ENCODE measurements at places on chromosomes 5 and 9.

- peak; percentile 63 for DNase-seq
These were observed 1.4 kb upstream of the ENC1 start for GRCh38 chr5:74641735-74642542.

- DNase-seq: no peak
These were observed 5.6 kb upstream of the PPP2R2B start for GRCh38 chr5:146884066-146884626.

DNA sequence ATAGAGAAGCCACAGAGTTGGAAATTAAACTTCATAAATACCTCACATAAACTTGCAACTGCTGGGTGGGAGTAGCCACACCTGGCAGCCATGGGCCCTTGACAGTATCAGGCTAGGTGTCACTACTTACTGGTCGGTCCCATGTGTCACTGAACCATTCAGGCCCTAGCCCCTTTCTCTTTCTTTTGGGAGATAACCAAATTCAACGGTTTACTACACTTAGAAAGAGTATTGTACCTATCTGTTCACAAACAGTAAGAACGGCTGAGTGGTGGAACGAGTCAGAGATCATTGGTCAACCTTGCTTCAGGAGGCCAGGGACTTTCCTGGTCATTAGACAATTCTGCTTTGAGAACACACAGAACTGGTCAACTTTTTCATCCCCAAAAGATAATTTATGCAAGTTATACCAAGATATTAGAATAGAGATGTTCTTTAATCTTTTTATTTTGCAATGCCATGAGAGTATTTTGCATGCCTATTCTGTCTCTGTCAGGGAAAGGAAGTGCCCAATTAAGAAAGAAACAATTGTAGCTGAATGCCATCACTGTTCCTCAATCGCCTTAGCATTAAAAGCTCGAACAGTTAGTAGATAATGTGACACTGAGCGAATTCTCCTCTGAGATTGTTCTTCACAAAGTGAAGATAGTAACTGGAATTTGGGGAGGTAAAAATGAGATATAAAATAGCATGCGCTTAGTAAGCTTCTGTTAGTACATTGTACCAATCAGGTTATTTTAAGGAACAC lies 50.9 kb downstream of the GOLPH3 start:
- no peak for DNase-seq

GRCh38 chr5:82104872-82105271 lies 133.0 kb downstream of the ATG10 start:
- DNase-seq: no peak

DNA sequence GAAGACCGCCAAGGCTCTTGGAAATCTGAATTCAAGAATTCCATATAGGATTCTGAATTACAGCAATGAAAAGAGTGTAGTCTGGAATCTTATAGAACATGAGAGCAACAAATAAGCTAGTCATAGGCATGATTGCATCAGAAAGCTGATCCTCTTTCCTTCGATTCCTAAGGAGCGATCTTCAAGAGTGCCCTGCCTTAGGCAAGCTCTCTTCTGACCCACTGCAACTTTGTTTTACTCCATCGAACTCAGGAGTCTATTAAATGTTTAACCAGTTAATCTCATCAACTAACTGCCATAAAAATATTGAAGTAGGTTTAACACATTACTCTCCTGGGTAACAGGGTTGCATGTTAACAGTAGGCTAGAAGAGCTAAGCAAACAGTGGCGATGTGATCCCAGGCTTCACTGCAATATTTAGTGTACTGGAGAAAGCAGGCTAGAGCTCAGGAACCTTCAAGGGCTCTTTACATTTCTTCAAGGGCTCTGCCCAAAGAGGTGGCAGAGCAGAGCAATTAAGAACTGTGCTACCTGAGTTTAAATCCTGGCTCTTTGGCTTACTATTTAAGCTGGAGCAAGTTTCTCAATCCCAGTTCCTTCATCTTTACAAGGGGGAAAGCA lies 146.3 kb downstream of the RORB start:
- no peak for DNase-seq

GRCh38 chr5:132679717-132680380 lies 6.1 kb downstream of the IL4 start:
- DNase-seq: no peak

GRCh38 chr5:163978897-163979296 lies 473.5 kb downstream of the MAT2B start:
- no peak for DNase-seq

DNA sequence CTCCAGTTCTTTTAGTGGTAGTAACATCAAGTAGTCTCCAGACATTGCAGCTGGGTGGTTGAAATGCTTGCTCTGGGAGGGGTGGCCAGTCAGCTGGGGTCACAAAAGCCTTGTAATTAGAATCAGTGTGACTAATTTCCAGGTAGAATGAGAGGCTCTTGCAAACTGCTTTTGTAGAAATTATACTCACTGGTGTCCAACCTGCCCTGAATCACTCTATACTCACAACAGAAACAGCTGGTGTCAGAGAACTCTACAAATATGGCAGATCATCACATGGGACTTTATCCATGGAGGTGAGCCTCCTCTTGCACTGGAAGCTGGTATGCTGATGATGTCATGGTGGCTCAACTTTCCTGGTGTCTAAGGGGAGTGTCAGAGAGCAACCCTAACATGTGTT lies 71.3 kb downstream of the SH3TC2 start:
- DNase-seq: no peak

DNA sequence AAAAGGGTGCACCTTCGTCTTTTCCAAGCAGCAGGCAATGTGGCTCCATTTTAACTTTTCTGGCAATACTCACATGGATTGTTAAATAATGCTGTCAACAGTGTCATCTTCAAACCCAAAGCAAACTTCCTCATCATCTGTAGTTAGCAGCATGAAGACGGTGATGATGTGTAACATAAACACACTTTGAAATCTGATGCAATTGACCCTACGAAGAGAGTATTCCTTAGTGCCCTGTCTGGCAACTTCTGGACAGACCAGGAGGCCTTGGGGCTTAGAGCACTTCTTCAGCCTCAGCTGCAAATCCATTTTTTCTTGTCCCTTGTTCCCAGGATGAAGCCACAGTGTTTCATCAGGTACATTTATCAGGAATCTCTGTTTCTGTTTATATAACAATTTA lies 149.1 kb downstream of the GHR start:
- DNase-seq: no peak

DNA sequence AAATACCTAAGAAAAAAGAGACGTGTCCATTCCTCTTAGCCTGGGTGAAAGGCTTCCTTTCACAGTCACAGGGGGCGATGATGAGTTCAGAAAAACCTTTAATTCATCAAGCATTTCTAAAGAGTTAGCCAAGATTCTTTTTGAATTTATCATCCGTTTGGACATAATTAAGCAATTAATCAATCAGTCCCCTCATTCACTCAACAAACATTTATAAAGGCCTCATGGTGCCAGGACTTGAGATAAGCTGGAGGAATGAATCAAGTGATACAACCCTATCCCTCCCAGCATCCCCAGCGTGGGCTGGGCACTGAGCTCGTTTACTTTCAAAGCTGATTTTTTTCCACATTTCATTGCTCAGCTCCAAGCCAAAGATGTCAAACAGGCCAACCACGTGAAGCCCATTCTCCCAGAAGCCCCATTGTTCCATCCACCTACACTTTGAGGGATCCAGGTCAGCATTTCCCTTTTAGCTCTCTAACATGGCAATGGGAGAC lies 140.5 kb downstream of the SLIT3 start:
- DNase-seq: no peak

GRCh38 chr9:111040494-111040893 lies 2.2 kb upstream of the LPAR1 start:
- no peak for DNase-seq

- no peak for DNase-seq
These were observed 339.7 kb downstream of the NTRK2 start for GRCh38 chr9:85009251-85009650.

DNA sequence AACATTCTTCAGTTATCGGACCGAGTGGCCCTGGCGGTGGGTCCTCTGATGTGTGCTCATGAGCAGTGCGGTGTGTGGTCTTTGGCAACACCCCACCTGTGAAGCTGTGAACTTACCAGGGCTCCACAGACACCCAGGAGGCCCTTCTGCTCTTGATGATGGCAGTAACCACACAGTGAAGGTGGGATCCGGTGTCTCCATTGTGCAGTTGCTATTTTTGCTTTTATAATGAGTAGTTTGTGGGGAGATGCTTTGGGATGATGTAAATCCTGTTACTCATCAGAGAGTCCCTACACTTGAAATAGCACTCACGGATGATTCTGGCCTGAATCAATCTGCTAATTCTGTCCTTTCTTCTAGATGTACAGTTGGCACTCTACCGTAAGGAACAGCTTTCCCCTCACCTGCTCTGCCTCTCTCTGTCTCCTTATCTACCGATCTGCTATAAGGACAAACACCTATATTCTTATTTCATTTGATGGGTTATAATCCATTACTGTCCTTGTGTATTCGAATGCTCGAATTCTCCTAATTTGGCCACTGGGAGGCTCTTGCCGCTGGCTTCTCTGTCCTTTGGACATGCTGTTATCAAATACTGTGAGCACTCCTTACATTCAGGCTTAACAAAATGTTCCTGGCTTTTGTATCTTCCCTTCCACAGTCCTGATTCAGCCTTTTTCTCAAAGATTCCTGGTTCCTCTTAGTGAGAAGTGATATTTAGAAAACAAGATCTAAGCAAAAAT lies 20.2 kb downstream of the ATPSCKMT start:
- DNase-seq: peak; percentile 85

DNA sequence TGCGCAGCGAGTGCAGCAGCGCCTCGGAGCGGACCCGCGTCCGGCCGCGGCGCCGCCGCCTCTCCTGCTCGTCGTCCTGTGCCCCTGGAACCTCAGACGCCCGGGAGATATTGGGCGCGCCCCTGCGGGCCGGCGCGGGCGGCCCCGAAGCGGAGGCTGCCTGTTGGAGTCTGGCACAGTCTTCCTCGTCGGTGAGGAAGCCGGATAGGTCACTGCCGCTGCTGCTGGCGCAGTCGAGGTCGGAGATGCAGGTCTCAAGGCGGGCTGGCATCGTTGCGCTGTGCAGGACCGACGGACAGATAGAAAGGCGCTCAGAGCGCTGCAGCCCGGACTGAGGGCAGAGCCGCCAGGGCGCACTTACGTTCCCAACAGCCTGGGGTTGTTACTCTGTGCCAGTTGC lies 344 bp downstream of the NEUROG1 start:
- no peak for DNase-seq

DNA sequence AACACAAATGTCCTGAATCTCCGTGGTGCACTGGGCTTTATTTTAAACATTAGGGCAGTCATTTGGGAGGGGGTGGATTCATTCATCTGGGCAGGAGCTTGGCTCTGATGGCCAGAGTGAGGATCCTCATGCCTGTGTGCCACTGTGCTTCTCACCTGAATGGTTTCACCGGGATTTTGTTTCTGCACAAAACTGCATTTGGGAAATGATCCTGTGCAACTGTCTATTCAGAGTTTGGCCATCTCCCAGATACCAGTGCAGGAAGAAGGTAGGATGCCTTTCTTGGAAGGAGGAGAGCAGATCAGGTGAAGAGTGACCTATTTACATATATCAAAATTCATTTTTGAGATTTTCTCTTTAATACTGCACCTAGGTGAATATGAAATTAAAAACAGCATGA lies 514.4 kb upstream of the SEMA6A start:
- DNase-seq: no peak

DNA sequence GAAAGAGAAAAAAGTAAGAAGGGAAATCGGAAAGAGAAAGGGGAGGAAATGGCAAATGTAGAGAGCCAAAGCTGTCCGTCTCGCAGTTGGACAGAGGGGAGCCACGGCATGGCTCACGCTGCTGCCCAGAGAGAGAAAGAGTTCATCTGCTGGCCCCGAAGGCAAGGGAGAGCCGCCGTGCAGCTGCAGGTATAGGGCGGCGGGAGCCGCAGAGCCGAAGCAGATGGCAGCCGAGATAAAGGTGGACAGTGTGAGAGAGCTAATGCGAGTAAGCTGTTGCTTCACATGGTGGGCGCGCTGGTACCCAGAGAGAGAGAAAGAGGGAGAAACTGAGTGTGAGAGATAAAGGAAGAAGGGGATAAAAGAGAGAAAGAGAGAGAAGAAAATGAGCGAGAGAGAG lies 188.4 kb upstream of the PPP1R26 start:
- no peak for DNase-seq

DNA sequence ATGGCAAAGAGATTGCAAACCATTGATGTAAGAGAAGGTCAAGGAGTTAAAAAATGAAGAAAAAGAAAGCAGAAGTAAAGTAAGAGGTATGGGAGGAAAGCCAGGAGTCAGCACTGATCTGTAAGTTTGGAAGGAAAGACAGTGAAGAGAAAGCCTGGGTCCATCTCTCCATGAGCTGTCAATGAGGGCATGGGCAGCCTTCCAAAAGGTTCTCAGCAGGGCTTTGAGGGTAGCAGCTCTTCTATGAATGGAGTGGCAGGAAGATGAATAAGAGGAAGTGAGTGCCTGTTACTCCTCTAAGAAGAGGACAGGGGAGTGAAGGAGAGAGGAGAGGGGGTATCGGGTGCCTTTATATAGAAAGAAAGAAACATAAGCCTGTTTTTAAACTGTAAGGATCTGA lies 97.1 kb downstream of the ADCY2 start:
- no peak for DNase-seq

DNA sequence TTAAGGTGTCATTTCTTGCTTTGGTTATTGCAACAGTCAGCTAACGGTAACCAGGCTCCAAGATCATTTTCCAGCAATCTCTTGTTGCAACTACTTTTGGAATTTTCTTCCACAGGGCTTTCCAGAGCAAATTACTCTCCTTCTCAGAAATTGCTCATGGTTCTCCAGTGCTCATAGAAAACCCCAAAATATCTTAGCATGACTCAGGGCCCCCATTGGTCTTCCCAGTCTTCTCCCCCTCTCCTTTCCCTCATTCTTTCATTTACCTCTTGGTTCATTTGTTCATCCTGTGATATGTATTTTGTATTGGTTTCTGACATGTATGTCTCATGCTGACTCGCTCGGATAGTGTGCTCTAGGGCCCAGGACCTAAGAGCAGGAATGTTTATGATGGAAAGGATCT lies 35.6 kb downstream of the WWC1 start:
- no peak for DNase-seq

GRCh38 chr5:144194144-144194543 lies 23.5 kb downstream of the KCTD16 start:
- no peak for DNase-seq

- DNase-seq: peak; percentile 40
These were observed 205.6 kb upstream of the ADAMTSL1 start for GRCh38 chr9:18268381-18268780.

- no peak for DNase-seq
These were observed 43.6 kb upstream of the ZBTB43 start for GRCh38 chr9:126761274-126761673.

DNA sequence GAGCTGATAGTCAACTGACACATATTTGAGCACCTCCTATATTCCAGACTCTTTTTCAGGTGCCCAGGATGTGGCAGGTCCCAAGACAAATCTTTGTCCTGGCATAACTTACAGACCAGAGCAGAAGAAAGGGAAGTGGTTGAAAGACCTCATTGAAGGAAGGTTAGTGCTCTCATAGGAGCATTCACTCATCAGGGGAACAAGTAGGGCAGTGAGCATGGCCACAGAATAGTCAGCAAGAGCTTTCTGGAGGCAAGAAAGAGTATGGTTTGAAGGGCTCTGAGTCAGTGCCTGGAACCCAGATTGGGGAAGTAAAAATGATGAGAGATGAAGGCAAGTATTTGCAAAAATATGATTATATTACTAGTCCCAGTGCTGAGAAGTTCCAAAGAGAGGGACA lies 25.0 kb upstream of the ERMP1 start:
- no peak for DNase-seq

GRCh38 chr5:157925786-157926671 lies 67.1 kb upstream of the CLINT1 start:
- DNase-seq: no peak
